Activated T-helper 1 cell treated with anti-CD3 and anti-CD28 coated beads, Interleukin-2, amount 50 U/mL, for 16 hours (primary cell): ENCODE measurements at places on chromosomes 13 and 19.

DNA sequence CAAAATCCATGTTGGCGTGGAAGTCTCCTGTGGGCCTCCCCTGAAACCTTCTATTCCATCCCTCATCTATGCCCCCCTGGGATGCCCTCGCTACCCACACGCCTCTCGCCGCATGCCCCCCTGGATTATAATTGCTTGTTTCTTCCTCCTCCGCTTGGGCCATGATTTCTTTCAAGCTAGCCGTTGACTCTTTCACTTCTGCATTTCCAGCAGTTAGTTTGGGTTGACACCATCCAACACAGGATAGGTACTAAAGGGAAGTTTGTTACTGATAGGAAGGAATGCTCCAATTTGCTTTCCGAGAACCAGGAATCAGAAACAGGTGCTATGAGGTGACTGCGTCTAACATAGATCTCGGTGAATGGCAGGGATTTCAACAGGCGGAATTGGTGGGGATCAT lies 7.7 kb upstream of the SLC25A15 start:
- DNase-seq, result no peak

GRCh38 chr13:90171649-90172048 lies 1175.8 kb upstream of the MIR17HG start:
- no peak for DNase-seq

DNA sequence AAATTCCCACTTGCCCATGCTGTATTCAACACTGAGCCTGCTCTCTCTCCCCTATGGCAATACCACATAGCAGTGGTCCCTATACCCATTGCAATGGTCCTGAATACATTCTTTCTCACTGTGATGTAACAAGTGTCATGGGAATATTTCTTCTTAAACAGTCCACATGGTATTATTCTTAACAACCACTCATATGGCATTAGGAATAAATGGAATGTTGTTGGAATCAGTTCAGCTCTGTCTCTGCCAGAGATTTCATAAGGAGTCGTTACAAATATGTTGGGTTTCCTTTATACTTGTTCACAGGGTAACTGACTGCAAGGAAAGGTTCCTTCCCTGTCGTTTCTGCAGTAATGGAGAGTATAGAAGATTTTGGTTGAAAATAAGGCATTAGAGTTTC lies 128.3 kb upstream of the SPATA13 start:
- no peak for DNase-seq

DNA sequence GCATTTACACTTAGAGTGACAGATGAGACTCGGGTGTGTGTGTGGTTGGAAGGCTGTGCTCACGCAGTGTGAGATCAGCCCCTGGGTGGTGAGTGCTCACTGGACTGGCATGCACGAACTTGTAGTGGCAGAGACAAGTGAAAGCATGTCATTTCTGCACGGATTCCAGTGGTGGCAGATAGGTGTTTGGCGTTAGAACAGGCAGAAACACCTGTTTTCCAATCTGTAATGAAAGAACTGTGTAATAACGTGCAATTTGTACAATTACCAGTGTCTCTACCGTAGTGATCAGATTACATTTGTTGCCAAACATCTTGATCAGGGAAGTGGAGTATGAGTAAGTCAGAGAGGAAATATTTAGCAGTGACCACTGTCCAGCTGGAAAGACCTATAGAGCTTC lies 8.2 kb downstream of the LAMP1 start:
- no peak for DNase-seq

GRCh38 chr19:1650650-1651567 lies 1.5 kb downstream of the TCF3 start:
- DNase-seq, result no peak

DNA sequence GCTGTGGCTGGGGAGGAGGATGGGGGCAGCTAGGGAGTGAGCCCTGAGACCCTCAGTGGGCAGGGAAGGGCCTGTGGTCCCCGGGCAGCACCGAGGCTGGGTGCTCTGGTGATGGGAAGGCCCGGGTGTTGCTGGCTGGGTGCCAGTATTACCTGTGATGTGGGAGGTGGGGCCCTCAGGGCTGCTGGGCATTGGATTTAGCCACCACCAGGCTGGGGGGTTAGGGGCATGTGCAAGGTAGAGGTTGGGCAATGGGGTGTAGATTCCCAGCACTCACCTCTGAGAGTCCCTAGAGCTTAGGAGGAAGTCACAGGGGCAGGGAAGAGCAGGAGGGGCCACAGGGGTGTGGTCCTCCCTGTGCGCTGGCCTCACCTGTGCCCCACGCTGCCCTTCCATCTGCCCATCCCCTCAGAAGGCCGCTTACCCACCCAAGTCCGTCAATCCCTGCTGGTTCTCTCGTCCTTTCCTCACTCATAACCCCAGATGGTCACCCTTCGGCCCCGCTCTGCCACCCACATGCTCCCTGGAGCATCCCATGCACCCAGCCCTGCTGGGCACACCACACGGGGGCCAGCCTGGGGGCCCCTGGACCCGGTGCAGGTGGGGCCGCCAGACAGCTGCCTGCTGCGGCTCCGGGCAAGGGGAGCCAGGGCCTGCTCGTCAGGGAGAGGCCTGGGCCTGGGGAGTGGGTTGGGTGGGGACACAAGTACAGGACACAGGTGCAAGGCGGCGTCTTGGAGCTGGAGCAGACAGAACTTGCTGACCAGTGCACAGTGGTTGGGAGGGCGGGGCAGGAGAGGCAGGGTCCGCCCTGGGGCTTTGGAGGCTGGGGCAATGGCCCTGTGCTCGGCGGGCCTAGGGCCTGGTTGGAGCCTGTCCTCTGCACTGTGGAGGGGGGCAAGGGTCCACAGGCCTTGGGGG lies 12.5 kb downstream of the EPN1 start:
- no peak for DNase-seq

GRCh38 chr13:97953376-97953970 lies at the start of gene IPO5:
Gene IPO5 (plus strand): TSS chr13:97953675. CDS start chr13:97976697, 23,022 bp downstream.
- no peak for DNase-seq

DNA sequence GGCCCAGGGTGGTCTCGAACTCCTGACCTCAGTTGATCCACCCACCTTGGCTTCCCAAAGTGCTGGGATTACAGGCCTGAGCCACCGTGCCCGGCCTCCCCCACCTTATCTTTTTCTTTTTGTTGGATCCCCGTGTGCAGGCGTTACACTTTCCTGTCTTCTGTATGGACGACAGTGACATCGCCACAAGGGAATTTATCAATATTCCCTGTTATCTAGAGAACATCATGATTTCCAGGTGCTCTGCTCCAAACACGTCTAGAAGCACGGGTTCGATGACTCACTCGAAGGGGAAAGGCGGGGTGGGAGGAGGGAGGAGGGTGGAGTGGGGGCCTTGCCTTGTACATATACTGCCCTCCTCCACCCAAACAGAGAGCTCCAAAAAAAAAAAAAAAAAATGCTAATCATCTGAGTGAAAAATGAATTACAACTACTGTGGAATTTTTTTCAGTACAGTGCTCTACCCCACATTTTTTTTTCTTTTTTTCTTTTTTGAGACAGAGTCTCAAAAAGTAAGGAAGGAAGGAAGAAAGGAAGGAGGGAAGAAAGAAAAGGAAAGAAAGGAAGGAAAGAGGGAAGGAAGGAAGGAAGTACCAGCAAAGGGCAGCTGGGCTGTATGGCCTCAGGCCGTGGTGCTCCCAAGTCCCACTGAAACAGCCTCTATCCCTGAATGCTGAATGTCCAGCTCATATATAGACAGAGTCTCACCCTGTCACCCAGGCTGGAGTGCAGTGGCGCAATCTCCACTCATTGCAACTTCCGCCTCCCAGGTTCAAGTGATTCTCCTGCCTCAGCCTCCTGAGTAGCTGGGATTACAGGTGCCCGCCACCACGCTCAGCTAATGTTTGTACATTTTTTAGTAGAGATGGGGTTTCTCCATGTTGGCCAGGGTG lies 36.8 kb downstream of the INSR start:
- DNase-seq, result no peak

DNA sequence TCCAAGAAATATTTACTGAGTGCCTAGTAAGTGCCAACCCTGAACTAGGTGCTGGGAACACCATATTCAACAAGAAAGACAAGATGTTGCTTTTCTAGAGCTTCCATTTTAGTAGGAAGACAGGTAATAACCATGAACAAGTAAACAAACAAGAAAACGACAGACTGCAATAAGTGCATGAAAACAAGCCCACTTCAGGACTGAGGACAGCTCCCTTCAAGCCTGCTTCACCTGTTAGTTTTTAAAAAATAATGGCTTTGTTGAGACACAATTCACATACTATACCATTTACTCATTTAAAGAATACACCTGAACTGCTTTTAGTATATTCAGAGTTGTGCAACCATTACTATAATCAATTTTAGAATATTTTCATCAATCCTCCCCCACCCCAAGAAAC lies 30.4 kb downstream of the CYP4F22 start:
- no peak for DNase-seq
